ENCODE measurements at places on chromosomes 13 and 19.

DNA sequence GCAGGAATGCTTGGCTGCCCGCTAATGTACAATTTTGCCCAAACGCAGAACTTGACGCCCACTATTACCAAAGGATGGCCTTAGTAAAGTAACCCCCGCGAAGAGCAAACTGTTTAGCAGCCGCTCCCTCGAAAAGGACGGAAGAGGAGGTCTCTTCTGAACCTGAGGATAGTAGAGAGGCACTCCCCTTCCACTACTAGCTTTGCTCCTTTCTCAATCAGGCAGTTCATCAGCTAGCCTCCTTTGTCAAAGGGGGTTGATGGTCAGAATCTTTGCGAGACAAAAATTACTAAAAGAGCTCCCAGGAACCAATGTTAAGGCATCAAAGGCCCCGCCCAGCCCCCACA lies 534 bp downstream of the CAB39L start:
- no peak for DNase-seq

DNA sequence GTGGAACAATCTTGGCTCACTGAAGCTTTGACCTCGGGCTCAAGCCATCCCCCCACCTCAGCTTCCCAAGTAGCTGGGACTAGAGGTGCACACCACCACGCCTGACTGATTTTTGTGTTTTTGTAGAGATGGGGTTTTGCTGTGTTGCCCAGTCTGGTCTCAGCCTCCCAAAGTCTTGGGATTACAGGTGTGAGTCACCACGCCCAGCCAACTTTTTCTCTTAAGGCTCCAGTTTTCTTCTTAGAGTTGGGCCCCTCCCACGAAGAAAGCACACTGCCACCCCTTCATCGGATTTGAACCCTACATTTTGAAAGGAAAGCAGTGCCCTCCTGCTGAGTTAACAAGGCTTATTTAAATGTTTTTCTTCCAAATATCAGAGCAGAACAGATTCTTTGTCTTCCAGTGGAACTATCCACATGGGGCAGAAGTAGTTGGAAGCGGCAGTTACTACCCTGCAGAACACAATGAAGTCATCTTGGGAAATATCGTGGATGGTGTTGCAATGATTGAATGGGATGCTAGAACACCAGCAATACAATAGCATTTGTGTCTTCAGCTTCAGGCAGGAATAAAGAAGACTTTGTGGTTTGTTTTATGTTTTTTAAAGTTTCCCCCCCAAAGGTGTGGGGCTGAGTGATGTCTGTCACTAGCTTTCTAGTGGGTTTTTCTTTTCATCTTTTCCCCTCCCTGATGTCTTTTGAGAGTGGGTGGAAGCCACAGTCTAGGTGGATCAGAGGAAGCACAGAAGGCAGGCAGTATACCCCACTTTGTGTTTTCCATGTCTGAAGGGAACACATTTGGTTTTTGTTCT lies 8.9 kb downstream of the ACTN4 start:
- DNase-seq = no peak

- no peak for DNase-seq
Observed at GRCh38 chr13:43980587-43980986, 100.9 kb downstream of the LACC1 start.

DNA sequence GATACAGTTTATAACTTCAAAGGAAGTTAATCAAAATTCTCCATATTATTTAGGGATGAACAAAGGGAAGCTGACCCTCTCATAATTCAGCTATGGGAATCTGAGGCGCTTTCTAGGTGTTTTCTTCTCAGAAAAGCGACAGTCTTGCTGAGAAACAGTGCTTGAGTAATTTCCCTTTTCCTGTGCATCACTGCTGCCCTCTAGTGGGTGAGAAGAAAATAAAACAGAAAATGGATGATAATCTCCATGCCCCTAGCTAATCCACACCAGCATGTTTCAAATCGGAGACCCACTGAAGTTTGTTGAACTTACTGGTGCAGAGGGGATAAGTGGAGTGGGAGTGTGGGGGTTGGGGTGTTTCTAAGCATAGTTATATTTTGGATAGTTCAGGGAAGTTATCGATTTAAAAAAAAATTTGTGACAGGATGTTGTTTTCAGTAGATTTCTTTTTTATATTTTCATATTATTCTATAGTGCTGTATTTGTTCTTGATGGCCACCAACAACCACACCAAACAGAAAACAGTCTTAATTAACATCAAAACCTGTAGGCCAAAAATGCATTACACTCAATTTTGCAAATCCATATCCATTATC lies 21.4 kb downstream of the LCP1 start:
- no peak for DNase-seq

GRCh38 chr13:91126806-91127205 lies 220.7 kb upstream of the MIR17HG start:
- DNase-seq = no peak

GRCh38 chr13:99282264-99283231 lies 24.4 kb upstream of the GPR18 start:
- no peak for DNase-seq

GRCh38 chr19:55082020-55082851 lies 6.6 kb downstream of the EPS8L1 start:
- DNase-seq = no peak

DNA sequence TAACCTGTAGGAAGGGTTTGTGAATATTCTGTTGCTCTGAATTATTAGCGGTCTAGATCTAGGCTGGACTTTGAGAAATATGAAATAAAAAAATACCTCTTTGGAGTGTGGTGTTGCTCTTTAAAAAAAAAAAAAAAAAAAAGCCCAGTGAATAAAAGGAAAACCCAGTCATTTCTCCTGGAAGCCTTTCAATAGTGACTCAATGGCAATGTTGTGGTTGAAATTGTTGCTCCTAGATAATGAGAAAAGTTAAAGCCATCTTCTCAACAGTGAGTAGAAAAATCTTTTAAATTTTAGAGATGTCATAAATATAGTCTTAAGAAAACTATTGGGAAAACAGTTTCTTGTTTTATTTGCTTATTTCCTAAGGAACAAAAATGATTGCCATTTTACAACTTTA lies 135.3 kb downstream of the RFC3 start:
- no peak for DNase-seq

- no peak for DNase-seq
Observed at GRCh38 chr13:41533266-41534052, 76.1 kb downstream of the RGCC start.

DNA sequence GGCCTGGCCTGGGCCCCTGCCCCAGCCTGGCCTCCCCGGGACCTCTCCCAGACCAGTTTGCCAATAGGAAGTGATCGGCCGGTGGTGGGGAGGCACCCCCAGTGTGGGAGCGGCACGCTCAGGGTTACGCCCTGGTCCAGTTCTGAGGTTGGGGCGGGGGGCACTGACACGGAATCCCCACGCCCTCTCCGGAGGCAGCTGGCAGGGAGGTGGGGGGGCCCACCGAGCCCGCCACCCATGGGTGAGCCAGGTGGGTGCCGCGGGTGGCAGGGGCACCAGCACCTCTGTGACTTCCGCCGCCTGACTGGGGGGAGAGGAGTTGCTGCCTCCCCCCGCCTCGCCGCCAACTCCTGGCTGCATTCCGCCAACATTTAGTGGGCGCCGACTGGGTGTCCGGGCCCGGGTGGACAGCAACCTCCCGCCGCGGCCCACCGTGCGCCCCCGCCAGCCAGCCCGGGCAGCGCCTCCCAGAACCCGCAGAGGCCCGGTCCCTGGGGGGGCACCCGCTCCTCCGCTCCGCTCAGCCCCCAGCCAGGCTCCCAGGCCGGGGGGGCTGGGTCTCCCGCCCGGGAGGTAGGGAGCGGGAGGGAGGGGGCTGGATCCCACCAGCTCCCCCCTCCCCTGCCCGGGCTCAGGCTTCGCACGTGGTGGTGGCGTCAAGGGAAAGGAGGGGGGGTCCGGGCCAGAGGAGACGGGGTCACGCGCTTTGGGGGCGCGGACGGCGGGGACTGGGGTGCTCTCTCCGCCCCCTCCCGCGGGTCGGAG lies 2.0 kb downstream of the ZBTB7A start:
- peak; percentile 42 for DNase-seq

- peak; percentile 68 for DNase-seq
Observed at GRCh38 chr19:14381689-14382474, 638 bp downstream of the ADGRE5 start.

Measured in T-helper 9 cell (primary cell).